ENCODE measurements at places on chromosomes 12 and 14.

GRCh38 chr12:100020370-100020769 lies 35.6 kb upstream of the ANKS1B start:
- no peak for DNase-seq

DNA sequence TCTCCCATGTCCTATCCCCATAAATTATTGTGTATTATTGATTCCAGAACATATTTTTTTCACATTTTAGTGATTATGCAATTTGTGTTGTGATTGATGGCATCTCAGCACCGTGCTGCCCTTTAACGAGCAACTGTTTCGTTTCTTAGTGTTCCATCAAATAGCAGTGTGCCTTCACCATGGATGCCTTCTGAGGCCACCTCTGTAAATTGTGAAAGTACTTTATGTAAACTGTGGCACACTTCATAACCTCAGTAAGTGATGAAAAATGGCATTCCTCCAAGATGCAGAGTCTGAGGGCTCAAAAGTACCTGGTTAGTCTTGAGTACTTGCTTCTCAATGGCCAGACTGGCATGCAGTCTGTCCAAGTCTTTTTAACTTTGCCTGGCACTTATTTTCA lies 8.2 kb downstream of the CHST11 start:
- DNase-seq = no peak

- no peak for DNase-seq
Observed at GRCh38 chr12:75783093-75783877, 248.3 kb downstream of the PHLDA1 start.

DNA sequence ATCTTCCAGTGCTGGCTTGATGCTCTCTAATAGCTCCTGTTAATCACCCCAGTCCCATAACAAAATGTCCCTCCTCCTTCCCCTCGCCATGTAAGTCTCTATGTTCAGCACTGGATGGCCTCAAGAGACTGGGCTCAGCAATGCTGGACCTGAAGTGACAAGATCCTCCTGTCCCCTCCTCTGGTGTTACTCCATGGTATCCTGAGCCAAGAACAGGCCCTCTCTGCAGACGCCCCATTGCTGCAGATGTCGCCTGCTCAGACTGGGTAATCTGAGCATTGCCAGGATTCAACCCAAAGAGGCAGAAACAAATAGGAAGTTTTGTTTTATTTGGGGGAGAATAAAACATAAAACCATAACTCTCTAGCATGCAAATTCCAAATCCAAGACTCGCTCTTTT lies 149.7 kb downstream of the NTF3 start:
- DNase-seq = no peak

GRCh38 chr12:52385226-52385702 lies at the start of gene KRT84:
Gene KRT84, minus strand, starts transcription at chr12:52385652. Its CDS starts 67 bp downstream, at chr12:52385585.
- no peak for DNase-seq

DNA sequence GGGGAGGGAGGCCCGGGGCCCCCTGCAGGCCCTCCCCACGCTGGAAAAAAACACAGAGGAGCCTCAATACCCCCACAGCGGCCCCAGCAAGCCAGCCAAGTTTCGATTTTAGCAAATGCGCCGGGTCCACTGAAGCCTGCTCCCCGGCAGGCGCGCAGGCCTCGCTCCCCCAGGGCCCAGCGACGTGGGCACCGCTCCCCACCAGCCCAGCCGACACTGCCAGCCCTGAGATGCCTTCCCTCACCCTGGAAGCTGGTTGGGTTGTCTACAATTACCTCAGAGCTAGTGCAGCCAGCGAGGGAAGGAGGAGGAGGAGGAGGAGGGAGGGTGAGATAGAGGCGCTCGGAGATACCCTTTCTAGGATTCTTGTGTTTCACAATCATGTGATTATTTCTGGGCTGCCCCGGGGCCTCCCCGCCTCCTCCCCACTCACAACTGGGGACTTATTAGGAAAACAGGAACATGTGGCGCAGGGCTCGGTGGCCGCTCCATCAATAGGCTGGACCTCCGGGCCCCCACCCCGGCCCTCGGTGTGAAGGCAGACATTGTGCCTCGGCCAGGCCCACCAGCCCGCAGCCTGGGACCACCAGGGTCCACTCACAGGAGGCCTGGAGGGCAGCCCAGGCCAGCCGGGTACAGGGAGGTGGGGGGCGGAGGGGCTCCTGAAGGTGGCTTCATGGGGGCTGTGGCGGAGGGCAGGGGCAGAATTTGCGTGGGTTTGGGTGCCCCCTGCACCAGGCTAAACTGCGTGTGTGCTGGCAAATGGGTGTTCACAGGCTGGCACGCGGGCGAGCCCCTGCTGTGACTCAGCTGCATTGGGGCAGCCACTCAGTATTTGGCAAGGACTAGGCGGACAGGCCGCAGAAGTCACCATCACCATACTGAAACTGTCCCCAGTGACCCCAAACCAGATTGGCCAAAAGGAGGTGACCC lies 109.9 kb downstream of the NCOR2 start:
- no peak for DNase-seq

- no peak for DNase-seq
Observed at GRCh38 chr14:52240623-52241022, 26.9 kb upstream of the PTGDR start.

DNA sequence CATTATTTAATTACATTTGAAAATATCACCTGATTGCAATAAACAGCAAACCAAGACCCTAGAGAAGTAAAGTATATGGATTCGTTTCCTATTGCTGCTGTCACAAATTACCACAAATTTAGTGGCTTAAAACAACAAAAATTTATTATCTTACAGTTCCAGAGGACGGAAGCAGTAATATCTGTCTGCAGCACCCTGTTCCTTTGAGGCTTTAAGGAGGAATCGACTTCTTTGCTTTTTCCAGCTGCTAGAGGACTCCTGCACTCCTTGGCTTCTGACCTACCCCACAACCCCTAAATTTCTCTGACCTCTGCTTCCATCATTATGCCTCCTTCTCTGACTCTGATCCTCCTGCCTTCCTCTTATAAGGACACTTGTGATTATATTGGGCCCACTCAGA lies 23.8 kb upstream of the PPM1A start:
- DNase-seq = no peak

- no peak for DNase-seq
Observed at GRCh38 chr14:23864259-23864658, 89.3 kb upstream of the DHRS4 start.

DNA sequence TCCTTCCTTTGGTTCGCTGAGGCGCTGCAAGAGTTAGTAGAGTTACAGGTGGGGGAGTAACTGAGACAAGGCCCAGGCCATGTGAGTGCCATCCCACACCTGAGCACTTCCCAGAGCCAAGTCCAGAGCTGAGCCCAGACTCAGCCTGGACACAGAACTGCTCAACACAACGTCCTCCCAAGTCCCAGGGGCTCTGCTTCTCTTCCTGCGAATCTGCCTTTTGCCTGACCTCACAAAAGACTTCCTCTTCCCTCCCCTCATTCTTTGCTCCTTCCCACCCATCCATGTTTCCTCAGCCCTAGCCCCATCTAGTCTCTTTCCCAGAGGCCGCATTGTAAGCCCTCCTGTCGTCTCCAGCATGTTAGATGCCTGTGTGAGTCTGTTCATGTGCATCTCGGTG lies 16.6 kb upstream of the MCRS1 start:
- no peak for DNase-seq

DNA sequence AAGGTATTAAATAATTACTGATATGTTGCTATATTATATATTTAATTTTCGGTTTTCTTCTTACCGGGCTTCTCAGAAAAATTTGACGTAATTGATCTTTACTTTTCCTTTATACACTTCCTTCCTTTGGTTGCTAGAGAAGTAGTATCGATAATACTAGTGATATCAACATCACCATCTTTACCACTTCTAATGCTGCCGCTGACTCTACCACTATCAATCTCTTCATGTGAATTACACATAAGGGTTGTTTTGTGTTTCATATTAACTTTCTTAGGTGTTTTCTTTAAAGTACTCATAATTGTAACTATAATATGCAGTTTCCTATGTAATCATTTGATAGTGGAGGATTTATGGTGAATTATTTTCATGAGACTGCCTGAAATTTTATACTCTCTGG lies 30.9 kb upstream of the KLRF1 start:
- no peak for DNase-seq

GRCh38 chr12:114506651-114507050 lies 100.7 kb upstream of the TBX5 start:
- DNase-seq = no peak

DNA sequence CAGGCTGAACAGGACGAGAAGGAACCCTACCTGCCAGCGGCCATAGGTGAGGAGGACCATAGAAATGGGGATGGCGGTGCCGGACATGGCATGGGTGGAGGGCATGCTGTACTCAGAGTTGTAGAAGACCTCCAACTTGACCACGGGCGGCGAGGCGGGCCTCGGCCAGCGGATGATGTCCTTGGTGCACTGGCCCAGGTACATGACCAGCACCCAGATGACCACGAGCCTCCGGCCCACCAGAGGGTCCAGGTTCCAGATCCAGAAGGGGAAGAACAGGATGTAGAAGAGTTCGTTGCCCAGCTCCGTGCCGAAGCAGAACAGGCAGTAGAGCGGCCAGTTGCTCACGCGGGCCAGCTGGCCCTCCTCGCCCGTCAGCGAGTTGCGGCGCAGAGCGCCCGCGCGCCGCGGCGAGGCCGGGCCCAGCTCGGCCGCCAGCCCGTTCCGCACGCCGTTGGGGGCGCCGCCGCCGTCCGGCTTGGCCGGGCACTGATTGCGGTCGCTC lies 582 bp downstream of the SGPP1 start:
- no peak for DNase-seq

GRCh38 chr12:130831876-130832405 lies 7.1 kb downstream of the STX2 start:
- no peak for DNase-seq

DNA sequence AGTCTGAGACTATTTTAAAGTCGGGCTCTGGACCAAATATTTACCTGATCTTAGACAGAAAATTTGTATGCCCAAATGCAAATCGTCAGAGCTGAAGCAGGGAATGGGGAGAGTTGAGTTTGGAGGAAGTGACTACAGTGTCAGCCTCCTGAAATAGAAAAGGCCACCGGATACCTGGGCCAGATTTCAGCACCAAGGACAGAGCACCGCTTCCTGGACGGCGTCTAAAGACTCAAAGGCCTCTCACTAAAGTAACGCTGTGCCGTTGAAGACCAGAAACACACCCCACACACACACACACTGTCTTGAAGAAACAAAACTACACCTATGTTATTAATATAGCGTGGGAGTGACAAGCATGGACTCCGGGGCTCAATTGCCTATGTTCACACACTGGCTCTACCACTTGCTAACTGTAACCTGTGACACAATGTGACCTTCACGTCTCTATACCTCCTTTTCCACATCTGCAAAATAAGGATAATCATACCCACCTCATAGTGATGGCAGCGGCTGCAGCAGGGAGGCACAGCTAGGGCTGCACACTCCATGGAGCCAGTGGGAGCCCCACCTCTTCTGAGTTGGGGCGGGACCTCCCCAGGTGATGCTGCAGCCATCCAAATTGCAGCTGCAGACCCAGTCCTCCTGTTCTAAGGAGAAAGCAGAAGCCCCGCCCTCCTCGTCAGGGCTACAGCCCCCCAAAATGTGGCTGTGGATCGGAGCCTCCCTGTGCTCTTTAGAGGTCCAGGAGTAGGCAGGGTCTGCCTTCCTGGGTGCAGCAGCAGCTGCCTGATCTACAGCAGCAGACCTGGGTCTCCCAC lies 35.6 kb downstream of the KRT76 start:
- no peak for DNase-seq

DNA sequence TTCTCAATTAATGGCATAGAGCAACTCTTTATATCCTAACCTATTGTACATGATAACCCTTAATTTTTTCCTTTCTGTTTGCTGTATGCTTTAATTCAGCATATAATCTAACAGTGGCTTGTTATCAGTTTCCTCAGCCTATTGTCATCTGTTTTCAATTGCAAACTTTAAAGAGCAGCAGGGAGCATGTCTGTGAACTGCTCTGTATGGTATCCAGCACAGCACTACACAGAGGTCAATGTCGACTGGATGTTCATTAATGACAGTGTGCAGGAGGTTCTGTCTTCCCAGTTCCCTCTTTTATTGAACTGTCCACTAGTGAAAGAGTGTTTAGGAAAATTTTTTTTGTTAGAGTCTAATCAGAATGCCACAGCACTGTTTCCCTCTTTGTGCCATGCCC lies 609.1 kb downstream of the SOX5 start:
- no peak for DNase-seq

GRCh38 chr14:64488590-64489099 lies 15.0 kb downstream of the ZBTB25 start:
- no peak for DNase-seq

DNA sequence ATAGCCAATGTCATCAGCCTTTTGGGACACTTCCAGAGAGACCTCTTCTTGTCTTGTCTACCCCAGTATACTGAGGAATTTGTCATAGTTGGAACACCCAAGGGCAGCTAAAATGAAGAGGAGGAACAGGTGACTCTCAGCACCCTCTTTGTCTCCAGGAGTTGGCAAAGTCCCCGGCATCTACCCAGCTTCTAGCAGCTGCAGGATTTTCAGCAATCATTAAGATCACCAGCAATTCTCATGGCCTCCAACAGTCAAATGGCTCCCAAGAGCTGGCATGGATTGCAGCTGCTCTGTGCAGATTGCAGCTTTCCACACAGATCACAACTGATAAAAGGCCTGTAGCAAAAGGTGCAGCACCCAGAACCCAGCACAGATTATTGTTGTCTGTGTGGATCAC lies 32.9 kb downstream of the RERGL start:
- DNase-seq = no peak

DNA sequence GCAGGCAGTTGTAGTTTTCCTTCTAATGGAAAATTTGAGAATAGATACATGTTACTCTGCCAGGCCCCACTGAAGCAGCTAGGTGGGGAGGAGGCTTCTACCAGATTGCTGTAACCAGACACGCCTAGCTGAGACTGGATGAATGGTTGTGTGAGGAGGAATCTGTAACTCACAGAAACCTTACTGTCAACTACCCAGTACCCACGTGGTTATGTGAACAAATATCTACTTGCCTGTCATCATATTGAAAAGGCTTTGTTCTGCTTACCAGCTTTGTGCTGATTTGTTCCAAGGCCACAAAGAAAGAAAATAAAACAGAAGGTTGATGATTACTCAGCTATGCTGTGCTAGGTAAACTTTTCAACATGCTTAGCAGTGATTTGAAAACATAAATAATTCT lies 167.2 kb downstream of the CAPZA3 start:
- DNase-seq = no peak

DNA sequence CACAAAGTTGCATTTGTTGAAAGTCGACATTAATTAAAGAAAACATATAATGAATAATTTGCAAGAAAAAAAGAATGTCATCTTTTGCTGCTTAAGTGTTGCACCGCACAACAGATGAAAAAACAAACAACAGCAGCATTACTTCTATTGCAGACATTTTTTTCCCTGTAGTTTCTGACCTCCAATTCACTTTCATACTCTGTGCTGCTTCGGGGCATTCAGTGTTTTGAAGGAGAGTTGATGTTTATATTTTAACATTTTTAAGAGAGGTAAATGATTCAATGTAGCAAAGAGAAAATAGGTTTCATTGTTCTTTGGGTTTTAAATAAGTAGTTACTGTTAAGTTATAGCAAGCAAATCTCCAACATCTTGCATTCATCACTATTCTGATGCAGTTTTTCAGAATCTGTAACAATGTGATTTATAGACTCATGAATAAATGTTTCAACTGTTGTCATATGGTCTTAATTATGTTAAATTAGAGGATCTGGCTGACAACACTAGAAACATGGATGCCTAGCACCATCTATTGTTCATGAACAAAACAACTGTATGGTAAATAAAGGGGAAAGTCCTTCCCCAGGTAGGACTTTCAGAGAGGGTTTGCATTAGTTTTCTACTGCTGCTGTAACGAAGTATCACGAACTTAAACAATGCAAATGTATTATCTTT lies 168.1 kb downstream of the BCAT1 start:
- DNase-seq = no peak

- DNase-seq = no peak
Observed at GRCh38 chr14:99904506-99904905, 111.3 kb downstream of the EML1 start.

- DNase-seq = no peak
Observed at GRCh38 chr14:60485598-60486251, at the start of gene C14orf39. Gene C14orf39, minus strand, starts transcription at chr14:60486063. Its CDS starts 985 bp downstream, at chr14:60485078.
